ENCODE measurements at places on chromosomes 2 and 18. TPM values are rescaled to one million over a fixed set of nuclear protein-coding genes. Genes with fewer than 3 reads are reported as not detected.

The TPO gene
- polyA plus RNA-seq: 1.8 TPM

DNA sequence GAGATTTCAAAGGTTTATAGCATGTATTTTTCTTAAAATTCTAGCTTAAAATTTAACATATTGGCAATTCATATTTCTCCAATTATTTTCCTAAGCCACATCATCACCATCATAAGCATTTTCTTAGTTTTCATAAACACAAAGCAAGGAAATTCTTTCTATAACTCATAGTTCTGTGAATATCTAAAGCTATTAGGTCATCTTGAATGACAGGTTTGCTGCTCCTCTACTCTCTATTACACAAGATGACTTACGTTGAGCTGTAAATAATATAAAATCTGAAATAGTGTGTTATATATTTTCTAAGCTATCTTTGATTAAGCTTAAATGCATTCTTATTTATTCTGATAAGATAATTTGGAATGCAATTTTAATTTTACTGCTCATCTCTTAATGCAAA is 984.6 kb upstream of the CNTNAP5 start:
- H3K27ac ChIP-seq: no peak overlapping the region
- H3K4me1 ChIP-seq: no peaks in the 10 kb centered on the region

- H3K36me3 ChIP-seq: no peaks in the 10 kb centered on the region
- H3K27me3 ChIP-seq: no peaks in the 10 kb centered on the region
- DNase-seq: no peak
Observed at GRCh38 chr2:237022533-237022932, 63.2 kb upstream of the COPS8 start.

The SERPINB2 gene
- not detected for polyA plus RNA-seq

Measured in CD8-positive, alpha-beta memory T cell (primary cell).